ENCODE measurements at places on chromosomes 4 and X.

DNA sequence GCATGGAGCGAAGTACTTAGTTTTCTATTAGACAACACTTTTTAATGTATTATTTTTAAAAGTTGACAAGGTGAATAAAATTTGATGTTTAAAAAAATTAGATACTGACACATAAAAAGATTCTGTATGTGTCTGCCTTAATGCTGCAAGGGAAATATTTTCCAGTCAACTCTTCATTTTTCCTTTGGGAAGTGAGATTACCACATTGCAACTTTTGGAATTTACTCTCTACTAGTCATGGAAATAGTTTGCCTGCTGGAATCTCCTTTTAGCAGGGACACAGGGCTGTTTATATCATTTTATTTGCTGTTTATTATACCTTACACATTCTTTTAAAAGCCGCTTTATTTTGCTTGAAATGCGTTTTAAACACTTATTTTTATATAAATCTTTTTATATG lies 135.1 kb downstream of the MID1 start:
- DNase-seq: no peak

GRCh38 chr4:167111622-167112021 lies 122.7 kb downstream of the SPOCK3 start:
- DNase-seq: no peak

DNA sequence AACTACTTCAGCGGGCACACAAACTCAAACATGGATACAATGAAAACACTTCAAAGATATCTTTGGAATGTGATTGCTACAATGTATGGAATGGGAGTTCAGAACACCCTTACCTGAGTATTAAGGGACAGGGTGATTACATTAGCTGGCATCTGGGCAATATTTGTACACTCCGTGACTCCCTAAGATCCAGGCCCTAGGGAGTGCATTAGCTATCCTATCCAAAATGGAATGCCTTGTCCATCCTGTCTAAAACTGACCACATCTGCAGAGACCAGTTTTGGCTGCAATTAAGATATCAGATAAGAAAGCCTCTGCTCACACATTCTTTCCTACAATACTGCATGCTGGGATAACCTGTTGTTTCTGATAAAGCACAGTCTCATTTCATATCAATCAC lies 176.6 kb upstream of the EMCN start:
- DNase-seq: no peak

GRCh38 chr4:15238720-15239119 lies 189.1 kb upstream of the C1QTNF7 start:
- peak; percentile 26 for DNase-seq

GRCh38 chr4:48403358-48403757 lies 62.0 kb downstream of the SLAIN2 start:
- no peak for DNase-seq

GRCh38 chr4:94540476-94540875 lies 88.7 kb downstream of the PDLIM5 start:
- DNase-seq: no peak

DNA sequence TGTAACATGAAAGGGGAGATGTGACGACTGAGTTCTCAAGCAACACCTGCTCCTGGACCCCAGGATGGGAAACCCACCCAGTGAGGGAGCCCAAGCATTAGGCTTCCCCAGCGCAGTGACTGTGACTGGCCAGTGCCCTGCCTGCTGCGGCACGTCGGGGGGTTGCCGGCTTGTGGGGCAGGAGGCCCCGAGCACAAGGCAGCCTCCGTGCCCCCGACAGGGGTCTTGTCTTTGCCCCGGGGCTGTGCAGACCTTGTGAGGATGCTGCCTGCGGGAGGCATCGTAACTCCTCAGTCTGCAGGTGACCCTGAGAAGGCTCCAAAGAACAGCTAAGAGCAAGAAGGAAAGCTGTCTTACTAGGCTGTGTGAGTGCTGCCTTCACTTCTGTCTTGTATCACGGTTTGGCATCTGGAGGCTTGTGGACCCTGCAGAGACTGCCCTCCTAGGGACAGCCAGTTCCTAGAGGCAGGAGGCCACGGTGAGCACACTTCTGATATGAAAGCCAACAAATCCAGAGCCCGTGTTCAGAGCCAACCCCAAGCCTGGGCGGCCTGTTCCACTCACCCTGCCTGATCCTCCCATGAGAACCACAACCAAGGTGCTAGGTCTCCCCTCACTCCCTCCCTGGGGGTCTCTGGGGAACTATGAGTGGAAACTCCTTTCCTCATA lies 47.7 kb downstream of the FGFRL1 start:
- DNase-seq: no peak

DNA sequence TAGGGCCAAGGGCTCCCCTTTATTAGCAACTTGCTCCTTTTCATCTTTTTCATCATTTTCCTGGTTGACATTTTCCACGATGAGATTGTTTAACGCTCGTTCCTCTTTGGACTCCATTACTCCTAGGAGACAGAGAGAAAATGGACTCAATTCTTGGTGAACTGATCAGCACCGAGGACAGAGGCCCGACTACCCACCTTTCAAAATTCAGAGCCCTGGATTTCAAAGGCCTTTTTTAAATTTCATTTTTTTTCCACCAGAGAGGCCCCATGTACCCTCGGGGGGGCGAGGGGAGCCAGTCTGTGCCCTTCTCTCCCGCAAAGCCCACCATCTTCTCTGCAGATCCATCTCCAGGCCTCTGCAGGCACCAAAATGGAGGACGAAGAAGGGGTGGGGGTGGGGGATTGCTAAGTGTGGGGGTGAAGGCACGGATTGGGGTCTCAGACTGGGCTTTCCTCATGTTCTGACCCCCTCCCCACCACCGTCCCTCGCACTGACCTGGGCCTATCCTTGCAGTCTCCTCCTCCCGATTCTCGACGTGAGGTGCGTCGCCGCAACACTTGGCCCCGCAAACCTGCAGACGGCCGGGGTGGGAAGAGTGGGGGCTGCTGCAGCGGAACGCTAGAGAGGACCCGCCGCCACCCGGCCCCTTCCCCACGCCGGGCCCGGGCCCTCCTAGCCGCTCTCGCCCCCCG lies 783 bp downstream of the BEX2 start:
- no peak for DNase-seq

DNA sequence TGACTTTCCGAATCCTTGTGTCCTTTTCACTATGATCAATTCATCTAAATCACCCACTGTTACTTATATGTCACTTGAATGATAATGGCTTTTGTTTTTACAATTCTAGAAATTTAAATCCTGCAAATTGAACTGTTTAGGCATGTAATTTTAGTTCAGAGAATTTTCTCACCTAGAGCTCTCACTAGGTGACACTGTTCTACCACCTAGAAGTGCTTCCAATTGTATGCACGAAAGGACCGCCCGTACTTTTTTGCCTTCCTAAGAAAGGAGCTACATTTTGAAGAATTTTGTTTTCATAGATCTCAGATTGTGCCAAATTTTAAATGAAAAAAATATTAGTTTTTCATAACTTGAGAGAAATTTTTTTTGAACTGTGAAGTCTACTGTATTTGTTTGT lies 481.6 kb upstream of the FSTL5 start:
- no peak for DNase-seq

DNA sequence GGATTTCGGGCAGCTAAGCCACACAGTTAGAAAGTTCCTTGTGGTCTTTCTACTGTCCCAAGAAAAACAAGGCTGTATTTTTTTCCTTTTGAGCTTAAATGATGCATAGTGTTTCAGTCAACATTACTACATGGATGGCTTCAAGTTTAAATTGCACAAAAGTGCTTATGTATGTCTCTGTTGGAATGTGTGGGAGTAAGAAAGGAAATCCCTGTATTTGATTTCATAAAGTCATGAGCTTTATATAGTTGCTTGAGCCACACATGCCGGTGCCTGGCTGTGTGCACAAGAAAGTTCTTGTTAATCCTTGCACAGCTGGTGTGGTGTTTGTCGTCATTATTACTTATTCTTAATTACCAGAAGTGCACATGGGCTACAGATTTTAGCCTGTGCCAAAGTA lies 262.2 kb downstream of the ARHGAP10 start:
- DNase-seq: no peak

- DNase-seq: no peak
These were observed 12.8 kb downstream of the HERC3 start for GRCh38 chr4:88604978-88605678.

DNA sequence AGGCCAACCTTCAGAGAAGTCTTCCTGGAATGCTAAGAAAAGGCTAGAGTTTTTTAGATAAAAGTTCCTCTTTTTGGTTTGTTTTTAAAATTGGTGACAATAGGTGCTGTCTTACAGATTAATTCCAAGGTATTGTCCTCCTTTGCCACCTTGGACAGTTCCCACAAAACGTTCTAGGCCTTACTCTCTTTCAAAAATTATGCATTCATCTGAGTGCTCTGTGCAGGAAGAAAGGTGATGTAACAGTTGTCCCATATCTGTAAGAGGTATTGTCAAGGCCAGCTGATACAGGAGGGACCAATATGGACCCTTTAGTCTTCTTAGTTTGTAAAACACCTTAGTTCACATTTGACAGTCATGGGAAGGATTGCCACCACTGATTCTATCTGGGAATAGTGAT lies 15.9 kb upstream of the CXCL5 start:
- no peak for DNase-seq

GRCh38 chr4:100945789-100946188 lies 401.5 kb downstream of the PPP3CA start:
- DNase-seq: no peak

GRCh38 chr4:35106091-35106734 lies 1138.1 kb downstream of the ARAP2 start:
- DNase-seq: no peak

DNA sequence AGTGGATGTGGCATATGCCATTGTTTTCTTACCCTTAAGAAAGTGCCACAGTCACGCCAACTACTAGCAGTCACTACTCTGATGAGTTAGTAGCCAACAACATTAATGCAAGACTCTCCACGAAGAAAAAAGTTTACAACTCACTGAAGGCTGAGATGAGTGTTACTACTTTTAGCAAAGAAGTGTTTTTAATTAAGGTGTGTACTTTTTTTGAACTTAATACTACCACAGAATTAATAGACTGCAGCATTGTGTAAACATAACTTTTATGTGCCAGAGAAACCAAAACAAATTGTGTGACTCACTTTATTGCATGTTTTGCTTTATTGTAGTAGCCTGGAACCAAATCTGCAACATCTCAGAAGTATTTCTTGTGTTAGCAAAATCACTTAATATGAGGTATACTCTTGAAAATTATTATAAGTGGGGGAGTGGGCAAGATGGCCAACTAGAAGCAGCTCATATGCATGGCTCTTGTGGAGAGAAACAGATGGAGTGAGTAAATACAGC lies 2.2 kb upstream of the UGT2B4 start:
- no peak for DNase-seq

DNA sequence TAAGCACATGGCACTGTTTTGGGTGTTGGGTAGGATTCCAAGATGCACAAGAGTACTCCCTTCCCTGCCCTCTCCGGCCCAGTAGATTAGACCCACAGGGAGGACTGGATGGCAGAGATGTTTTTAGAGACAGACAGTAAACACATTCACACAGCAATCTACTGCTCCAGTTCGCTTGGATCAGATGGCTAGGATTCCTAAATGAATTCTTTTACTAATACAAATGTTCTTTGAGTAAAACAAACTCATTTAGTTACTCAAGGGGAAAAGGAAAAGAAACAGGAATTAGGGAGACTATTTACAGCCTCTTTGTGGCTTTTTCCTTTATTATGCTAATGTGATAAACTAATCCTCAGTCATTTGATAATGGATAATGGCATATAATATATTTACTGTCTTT lies 5.9 kb downstream of the SNX25 start:
- no peak for DNase-seq

DNA sequence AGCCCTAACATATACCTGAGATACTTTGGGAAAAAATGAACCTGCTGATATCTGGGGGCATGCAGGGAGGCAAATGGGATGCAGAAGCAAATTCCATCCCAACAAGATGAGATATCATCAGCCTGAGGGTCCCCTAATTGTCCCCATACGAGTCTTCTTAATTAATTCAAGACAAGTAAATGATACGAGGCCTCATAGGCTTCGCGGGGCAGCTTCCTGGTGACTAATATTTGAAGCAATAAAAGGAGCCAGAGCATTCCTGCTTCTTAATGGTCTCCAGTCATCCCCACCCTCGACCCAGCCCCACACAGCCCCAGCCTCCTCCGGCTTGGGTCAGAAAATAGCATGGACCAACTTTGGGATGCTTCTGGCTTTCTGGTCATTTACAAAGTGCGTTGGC lies 99.6 kb upstream of the MSX1 start:
- no peak for DNase-seq

DNA sequence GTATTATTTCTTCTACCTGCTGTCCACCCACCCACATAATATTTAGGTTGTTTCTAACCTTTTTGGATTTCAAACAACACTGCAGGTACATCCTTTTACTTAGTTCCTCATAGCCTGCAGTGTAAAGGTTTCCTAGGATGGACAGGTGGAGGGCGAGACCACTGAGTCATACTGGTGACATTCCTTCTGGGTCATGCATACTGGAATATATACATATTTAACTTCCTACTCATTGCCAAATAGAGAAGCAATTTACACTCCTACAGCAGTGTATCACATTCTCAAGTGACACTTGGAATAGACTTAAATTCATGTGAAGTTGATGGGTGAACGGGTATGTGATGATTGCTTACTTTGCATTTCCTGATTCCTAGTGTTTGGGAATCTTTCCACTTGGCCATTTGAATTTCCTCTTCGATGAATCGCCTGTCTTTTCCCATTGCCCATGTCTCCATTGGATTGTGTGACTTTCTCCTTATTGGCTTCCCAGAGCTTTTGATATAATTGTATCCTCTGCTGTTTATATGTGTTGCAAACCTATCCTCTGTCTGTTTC lies 8.2 kb upstream of the PPP2R2C start:
- DNase-seq: no peak

- no peak for DNase-seq
These were observed 153.7 kb downstream of the FBXW7 start for GRCh38 chr4:152382057-152382785.

DNA sequence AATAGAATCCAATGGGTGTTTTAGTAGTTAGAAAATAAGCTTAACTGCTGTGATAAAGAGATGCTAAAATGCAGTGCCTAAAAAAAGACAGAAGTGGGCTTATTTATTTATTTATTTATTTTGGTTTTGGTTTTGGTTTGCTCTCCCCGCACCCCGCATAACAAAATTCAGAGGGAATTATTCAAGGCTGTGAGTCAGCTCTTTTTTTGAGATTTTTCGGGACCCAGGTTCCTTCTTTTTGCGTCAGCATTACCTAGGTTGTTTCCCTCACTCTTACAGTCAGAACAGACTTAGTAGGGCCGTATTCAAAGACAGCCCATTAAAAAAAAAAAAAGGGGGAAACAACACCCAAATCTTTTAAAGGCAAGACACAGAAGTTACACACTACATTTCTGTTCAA lies 1495.5 kb upstream of the ADGRL3 start:
- no peak for DNase-seq

GRCh38 chr4:14787894-14788293 lies 214.4 kb upstream of the CPEB2 start:
- no peak for DNase-seq

- no peak for DNase-seq
These were observed 19.9 kb upstream of the PABPC5 start for GRCh38 chrX:91414713-91415112.

- no peak for DNase-seq
These were observed 15.4 kb downstream of the SORCS2 start for GRCh38 chr4:7207628-7208231.

DNA sequence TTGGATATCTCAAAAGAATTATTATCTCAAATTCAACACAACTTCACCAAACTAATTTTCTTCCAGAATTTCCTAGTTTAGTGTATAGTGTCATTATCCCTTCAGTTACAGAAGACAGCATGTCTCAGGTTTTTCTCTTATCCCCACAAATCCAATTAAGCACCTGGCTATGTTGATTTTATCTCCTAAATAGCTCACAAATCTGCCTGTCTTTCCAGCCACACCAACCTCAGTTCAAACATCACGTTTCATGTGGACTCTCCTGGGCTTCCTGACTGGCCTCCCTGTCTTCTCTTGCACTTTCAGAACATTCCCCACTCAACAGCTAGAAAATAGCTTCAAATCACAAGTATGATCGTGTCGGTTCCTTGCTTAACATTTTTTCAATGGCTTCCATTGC lies 14.8 kb downstream of the STK32B start:
- no peak for DNase-seq
